ENCODE measurements at places on chromosomes 7 and 10. TPM values are rescaled to one million over a fixed set of nuclear protein-coding genes. Genes with fewer than 3 reads are reported as not detected.

Gene H2BK1
- not detected for polyA plus RNA-seq

Gene MPP7
- 0.02 TPM for polyA plus RNA-seq

Gene HOGA1
- polyA plus RNA-seq, result 4.8 TPM

Gene SLC13A1
- not detected for polyA plus RNA-seq

Gene GPR15LG
- polyA plus RNA-seq, result not detected

Gene TSPAN12
- not detected for polyA plus RNA-seq

Gene CRHR2
- polyA plus RNA-seq, result not detected

Gene SRRM3
- 2.7 TPM for polyA plus RNA-seq

Measured in SK-N-SH (cell line).